Mammary epithelial cell (primary cell): ENCODE measurements at places on chromosomes 3 and 15.

- DNase-seq = no peak
Observed at GRCh38 chr3:48285132-48285531, 44.2 kb downstream of the ZNF589 start.

DNA sequence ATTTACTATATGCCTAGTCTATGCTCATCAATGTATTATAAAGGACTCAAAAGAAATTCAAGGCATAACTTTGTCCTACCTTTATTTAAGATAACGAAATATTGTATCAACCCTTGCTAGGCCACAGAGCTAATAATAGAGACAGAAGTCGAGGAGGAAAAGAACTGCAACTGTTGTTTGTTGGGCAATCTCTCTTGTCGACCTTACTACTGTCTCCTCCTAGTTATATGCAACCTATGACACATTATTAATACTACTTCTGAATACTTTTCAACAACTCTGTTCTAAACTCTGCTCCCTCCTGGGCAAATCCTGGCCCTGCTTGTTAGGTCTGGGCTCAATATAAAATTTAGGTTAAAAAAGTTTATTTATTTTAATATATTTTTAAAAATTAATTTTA lies 24.6 kb downstream of the SPPL2A start:
- no peak for DNase-seq

DNA sequence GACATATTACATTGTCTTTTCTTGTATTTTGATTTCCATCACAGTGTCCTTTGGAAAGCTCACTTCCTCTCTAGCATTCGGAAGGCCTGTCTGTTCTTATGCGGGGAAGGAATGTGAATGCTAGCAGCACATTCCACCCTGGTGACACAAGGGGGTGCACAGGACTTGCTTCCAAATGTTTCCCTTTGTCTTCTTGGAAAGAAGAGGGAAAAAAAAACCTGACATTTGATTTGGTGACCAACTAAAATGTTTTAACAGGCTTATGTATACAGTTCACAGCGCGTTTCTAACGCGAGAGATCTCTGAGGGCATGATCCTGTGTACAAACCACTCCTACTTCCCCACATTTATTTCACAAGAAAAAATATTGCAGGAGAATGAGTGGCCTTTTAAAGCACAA lies 107.6 kb upstream of the FXR1 start:
- peak; percentile 41 for DNase-seq

DNA sequence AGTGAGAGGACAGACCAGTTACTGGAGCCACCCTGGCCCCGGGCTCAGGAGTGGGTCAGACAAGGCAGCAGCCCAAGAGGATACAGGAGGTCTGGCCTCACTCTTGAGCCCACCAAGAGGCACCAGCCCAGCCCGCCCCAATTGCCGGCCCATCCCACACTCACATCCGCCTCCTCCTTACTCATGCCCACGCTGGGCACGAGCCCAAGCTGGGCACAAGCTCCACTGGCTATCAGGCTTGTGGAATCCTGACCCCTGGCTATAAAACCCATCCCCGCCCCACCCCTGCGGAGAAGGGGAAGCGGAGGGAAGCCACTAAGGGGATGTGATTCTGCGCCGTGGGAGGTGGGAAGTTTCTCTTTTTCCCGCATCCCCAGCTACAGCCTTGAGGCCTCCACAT lies 25.9 kb downstream of the ADCY5 start:
- no peak for DNase-seq

GRCh38 chr3:172646439-172647015 lies 64.3 kb downstream of the NCEH1 start:
- DNase-seq = peak; percentile 46

DNA sequence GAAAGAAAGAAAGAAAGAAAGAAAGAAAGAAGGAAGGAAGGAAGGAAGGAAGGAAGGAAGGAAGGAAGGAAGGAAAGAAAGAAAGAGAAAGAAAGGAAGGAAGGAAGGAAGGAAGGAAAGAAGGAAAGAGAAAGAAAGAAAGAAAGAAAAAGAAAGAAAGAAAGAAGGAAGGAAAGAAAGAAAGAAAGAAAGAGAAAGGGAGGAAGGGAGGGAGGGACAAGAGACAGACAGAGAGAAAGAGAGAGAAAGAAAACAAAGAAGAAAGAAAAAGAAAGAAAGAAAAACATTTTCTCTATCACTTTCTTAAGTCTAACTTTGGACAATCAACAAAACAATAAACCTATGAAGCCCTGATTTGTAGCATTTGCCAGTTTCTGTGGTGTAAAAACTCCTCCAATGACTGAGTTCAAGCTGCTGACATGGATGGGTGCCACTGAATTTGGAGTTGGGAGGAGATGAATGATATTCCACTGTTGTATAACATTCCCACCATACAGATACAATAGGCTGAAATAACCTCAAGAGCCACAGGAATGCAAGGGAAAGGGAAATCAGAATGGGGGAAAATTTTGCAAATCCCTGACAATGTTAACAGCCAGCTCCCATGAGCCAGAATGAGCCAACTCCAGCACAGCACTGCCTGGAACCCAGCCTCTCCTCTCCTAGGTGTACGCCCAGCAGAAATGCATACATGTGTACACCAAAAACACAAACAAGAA lies 15.0 kb upstream of the RTP3 start:
- DNase-seq = peak; percentile 65

GRCh38 chr3:89184151-89184995 lies 77.0 kb downstream of the EPHA3 start:
- no peak for DNase-seq

DNA sequence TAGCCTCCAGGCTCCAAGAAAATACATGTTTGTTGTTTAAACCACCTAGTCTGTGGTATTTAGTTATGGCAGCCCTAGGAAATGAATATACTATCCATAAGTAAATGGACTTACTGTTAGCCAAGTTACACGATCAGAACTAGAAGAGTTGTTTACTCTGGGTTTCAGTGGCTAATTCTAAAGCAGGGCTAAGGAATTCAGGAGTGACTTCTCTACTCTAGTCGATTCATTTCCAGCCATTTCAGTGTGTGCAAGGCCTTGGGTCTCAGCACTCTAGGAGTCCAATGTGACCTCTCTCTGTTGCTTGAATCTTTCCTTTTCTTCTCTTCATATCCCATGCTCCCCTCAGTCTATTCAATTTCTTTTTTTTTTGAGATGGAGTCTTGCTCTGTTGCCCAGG lies 66.7 kb downstream of the BHLHE40 start:
- DNase-seq = no peak

GRCh38 chr3:177418787-177419186 lies 221.5 kb upstream of the TBL1XR1 start:
- DNase-seq = peak; percentile 32

GRCh38 chr3:184082465-184082864 lies 14.4 kb upstream of the HTR3E start:
- no peak for DNase-seq

GRCh38 chr3:15271785-15272381 lies 60.5 kb downstream of the SH3BP5 start:
- DNase-seq = no peak

DNA sequence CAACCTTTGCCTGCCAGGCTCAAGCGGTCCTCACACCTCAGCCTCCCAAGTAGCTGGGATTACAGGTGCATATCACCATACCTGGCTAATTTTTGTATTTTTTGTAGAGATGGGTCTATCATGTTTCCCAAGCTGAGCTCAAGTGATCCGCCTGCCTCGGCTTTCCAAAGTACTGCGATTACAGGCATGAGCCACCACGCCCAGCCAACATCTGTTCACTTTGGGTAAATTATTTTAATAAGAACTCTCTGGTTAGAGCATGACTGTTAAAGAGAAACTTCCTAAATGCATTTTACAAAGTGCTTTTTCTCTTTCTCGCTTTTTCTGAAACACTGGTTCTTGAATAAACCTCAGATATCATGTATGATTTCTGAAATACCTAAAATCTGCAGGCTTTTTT lies 172.5 kb downstream of the PTPRG start:
- DNase-seq = no peak

GRCh38 chr3:172527306-172527705 lies 4.1 kb upstream of the TNFSF10 start:
- DNase-seq = no peak

DNA sequence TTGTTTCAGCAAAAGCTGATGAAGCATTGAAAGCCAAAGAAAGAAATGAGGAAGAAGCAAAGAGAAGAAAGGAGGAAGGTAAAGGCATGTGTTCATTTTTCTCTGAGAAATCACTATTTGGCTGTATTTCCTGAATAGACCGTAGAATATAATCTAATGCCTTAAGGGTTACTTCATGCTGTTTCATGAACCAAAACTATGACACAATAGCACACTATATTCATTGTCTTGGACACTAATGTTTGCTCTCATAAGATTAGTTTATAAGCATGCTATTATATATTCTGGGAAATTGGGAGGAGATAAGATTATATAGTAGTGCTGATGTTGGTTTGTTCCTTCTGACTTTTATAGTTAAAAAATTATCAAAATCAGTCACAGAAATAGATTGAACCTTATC lies 110.1 kb upstream of the MLF1 start:
- peak; percentile 51 for DNase-seq

GRCh38 chr3:126067959-126068358 lies 16.0 kb downstream of the SLC41A3 start:
- no peak for DNase-seq

- DNase-seq = no peak
Observed at GRCh38 chr15:94740469-94740868, 509.1 kb downstream of the MCTP2 start.

DNA sequence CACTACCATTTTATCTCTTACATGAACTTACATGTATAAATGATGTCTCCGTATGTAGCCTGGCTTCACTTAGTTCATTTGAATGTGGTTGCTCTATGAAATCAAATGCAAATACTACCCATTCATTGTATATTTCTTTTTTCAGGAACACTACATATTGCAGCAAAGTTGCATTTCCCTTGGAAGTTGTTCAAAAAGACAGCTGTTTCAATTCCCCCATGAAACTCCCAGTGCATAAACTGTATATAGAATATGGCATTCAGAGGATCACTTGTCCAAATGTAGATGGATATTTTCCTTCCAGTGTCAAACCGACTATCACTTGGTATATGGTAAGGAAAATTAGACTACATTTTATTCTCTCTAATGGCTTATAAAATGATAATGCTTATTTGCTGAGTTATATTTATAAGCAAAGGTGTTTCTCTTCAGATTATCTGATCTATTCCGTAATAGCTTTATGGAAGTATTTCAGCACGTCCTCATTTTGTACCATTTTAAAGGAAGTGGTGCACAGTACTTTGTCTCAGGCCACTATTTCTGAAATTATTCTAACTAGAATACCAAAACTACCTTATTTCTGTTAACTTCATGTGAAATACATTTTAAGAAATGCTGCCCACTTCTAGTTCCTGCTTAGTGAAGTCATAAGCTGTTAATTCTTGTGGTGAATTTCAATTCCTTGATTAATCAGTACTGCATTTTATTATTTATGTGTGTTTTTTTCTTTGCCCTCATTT lies 95.1 kb downstream of the IL1RAP start:
- DNase-seq = no peak

DNA sequence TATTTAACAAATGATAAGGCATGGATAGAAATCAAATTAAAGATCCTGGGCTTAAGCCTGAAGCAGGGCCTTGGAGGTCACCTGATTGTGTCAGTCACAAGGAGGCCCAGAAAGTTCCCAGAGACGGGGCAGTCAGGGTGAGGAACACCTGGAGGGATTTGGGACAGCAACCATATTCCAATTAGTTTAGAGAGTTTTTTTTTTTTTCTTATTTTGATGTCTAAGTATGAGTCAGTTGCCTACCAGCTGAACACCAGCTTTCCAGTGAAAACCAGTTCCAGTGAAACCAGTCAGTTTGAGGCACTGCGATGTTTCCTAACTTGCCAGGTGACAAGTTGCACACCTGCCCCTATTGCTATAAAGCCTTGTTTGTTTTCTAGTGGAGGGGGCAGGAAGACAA lies 350.7 kb upstream of the AZI2 start:
- peak; percentile 48 for DNase-seq

- peak; percentile 21 for DNase-seq
Observed at GRCh38 chr3:130946882-130947281, 53.0 kb downstream of the ATP2C1 start.

GRCh38 chr3:151227266-151227806 lies 24.3 kb upstream of the GPR171 start:
- DNase-seq = peak; percentile 9

GRCh38 chr15:25241241-25241801 lies 197.5 kb downstream of the UBE3A start:
- no peak for DNase-seq

- DNase-seq = no peak
Observed at GRCh38 chr15:37695719-37696118, 238.7 kb upstream of the TMCO5A start.

GRCh38 chr3:140187656-140188221 lies 252.8 kb downstream of the CLSTN2 start:
- DNase-seq = no peak

DNA sequence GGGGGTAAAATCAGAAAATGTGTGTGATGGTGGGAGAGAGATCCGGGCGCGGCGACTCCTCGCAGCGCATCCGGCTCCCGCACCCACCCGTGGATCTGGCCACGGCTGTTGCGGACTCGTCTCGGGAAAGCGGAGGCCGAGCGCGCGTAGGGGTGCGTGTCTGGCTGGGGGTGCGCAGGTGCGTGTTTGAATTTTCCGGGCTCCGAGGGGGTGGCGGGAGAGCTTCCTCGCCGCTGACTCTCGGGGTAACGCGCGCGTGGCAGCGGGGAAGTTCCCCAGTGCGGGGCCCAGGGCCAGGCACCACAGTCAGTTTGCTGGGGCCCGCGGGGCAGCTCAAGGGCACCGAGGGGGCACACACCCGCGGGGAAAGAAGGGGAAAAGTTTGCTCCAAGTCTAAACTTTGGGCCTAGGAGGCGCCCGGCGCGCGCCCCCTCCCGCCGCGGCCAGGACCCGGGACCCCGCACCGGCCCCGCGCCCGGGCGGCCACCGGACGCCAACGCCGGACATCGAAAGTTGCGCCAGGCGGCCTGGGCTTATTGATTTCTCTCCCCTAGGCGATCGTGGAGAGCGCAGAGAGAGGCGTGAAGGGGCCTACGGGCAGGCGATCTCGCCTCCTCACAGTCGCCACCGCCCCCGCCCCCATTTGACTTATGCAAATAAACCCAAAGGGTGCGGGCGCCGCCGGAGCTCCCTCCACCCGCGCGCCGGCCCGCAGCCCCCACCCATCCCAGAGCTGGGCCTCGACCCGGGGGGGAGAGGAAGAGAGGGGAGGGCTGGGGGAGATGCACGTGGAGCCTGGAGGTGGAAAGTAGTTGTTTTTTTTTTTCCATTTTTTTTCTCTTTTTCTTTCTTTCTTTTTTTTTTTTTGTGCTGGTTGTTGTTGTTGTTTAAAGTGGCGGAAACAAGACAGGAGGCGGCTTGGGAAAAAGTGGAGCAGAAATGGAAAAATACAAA lies 639 bp downstream of the FOXP1 start:
- peak; percentile 51 for DNase-seq

DNA sequence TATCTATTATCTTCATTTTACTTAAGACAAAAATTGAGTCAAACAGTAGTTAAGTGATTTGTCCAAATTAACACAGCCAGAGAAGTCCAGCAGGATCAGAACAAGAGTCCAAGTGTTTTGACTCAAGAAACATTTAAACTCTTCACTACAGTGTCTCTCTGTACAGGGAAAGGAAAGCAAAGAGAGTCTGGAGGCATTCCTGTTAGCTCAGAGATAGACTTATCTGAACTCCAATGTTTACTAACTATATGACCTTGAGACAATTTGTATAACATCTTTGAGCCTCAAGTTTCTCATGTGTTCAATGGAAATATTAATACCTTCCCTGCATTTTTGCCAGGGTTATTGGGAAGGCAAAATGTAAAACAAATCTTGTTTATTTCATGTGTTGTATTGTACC lies 849.1 kb downstream of the DIPK2A start:
- no peak for DNase-seq

- DNase-seq = peak; percentile 19
Observed at GRCh38 chr3:138195481-138195880, 8.4 kb downstream of the ARMC8 start.
